ENCODE measurements at places on chromosomes 3 and 15. TPM values are rescaled to one million over a fixed set of nuclear protein-coding genes. Genes with fewer than 3 reads are reported as not detected.

GRCh38 chr3:53109190-53109589 lies 21.0 kb downstream of the RFT1 start:
- DNase-seq, result no peak

DNA sequence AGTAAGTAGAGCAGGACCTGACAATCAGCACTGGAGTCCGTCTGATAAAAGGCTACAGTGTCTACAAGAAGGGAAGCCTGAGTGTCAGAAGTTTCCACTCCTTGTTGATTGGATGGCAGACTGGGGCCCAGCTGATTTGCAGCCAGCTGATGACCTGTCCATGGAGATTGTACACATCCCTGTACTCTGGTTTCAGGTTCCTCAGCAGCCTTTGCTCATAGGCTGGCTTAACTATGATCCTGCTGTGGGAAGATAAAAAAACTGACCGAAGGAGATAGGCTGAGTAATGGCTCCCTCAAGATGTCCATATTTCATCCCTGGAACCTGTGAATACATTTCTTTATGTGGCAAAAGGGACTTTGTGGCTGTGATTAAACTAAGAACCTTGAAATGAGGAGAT lies 11.7 kb upstream of the LACTB start:
- DNase-seq, result no peak

DNA sequence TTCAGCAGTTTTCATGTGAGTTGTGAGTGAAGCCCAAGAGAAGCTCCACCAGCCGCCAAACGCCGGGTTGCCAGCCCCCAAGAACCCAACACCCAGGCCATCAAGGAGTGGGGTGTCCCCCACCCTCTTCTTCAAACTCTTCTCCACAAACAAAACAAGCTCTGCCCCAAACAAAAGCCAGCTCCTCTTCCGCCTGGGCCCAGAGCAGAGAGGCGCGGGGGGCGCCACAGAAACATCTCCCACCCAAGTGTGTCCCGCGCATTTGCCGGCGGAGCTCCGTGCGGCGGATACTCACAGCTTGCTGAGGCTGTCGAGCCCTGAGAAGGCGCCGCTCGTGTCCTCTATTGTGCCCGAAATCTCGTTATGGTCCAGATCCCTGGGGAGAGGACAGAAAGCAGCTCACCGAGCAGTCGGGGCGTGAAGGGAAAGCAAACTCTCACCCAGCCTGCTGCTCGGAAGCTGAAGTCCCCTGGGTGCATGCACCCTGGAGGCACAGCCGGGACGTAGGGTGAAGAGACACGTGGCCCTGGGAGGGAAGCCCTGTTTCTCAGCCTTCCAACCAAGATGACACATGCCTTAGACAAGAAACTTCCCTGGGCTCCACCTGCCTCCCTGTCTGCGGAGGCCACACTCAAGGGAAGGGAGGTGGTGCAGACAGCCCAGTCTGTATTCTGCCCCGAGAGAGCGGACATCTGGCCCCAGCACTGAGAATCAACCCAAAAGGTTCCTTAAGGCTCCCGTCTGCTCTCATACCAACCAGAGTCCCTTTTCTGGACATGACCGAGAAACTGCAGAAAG lies 95.7 kb downstream of the LRIG1 start:
- DNase-seq, result no peak

GRCh38 chr15:99734575-99734974 lies 1.3 kb upstream of the LYSMD4 start:
- DNase-seq, result no peak

DNA sequence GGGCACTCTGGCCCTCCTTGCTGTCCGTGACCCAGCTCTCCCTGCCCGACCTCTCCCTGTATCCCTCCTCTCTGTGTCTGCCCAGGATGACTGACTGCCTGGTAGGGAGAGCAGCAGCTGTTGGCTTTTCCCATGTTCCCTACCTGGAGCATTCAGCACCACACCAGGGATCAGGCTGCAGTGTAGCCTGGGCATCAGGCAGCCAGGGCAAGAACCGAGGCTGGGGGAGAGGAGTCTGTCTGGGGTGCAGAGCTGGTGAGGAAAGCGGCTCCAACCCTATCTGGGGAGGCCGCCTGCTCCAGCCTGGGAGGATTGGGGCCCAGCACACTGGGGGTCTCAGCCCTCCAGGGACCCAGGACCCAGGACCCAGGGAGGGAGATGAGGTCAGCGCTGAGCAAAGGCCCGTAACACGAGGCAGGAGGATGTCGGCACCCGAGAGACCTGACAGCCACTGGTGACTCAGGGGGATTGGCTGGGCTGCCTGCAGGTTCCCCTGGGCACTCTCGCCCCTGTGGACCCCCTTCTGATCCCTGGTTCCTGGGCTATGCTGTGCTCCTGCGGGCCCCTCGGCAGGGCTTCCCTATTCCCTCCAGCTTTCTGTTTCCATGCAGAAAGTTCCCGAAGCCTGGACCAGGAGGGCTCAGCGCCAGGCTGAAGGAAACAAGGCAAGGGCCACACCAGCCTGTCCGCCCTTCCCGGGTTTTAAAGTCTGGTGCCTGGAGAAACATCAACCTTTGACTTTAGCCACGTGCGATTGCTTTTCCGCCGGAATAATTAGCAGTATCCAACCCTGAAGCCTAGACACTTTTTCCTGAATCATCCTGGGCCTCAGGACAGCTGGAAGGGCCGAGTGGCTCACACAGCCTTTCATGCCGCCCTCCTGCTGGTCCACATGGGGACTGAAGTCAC lies 128.2 kb upstream of the MEF2A start:
- DNase-seq, result peak; percentile 16

The PSMD2 gene
- 171 TPM for total RNA-seq
